ENCODE measurements at places on chromosomes 1 and 21.

GRCh38 chr1:34843392-34844251, 15.9 kb downstream of the SMIM12 start:
- DNase-seq: no peak

- no peak for DNase-seq
Observed at GRCh38 chr1:78292361-78292760, 198.4 kb upstream of the PTGFR start.

GRCh38 chr1:1123581-1124507, 8.0 kb upstream of the C1orf159 start:
- DNase-seq: peak; percentile 79

GRCh38 chr1:16618719-16619118, 5.4 kb upstream of the NBPF1 start:
- no peak for DNase-seq

DNA sequence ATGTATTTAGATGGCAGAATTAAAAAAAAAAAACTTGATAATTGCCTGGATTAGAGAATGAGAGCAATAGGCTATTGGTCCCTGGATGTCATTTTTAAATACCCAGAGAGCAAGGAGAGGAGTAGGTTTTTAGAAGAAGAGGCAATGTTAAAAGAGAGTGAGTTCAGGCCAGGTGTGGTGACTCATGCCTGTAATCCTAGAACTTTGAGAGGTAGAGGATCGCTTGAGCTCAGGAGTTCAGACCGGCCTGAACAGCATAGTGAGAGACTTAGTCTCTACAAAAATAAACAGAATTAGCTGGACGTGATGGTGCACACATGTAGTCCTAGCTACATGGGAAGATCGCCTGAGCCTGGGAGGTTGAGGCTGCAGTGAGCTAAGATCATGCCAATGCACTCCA, 15.9 kb upstream of the MUTYH start:
- DNase-seq: no peak

- DNase-seq: no peak
Observed at GRCh38 chr21:26581818-26582217, 8.7 kb upstream of the CYYR1 start.

DNA sequence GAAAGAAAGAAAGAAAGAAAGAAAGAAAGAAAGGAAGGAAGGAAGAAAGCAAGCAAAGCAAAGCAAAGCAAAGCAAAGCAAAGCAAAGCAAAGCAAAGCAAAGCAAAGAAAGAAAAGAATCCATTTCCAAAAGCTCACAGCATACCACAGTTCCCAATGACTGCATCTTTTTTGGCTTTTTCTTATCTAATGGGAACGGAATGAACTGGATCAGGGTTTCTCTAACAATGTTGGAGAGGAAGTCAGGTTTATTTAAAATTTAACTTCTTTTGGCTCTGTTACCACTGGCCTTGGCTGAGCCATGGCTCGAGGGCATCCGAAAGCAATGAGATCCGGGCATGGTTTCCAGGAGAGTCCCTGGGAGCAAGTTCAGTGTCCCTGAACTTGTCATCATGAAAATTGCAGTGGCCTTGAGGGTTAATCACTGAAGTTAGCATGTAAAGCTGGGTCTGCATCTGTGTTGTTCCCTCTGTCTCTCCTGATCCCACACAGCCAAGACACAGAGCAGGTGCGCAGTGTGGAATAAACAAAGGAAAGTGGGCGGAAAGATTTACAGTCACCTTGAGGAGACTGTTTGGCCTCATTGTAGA, 34.6 kb upstream of the CTPS1 start:
- no peak for DNase-seq
